NCI-H2107 (cell line): ENCODE measurements at places on chromosomes 13 and 19.

GRCh38 chr19:42032431-42032830 lies 37.6 kb downstream of the GRIK5 start:
- DNase-seq: peak; percentile 83

- DNase-seq: no peak
Observed at GRCh38 chr13:111927181-111927540, 139.8 kb upstream of the SOX1 start.

DNA sequence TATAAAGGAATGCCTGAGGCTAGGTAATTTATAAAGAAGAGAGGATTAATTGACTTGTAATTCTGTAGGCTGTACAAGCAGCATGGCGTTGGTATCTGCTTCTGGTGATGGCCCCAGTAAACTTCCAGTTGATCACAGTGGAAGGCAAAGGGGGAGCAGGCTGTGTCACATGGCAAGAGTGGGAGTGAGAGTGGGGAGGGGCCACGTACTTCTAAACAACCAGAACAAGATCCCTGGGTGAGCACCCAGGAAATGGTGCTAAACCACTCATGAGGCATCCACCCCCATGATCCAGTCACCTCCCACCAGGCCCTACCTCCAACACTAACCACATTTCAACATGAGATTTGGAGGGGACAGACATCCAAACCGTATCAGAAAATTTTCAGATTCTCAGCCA lies 3.0 kb upstream of the RNF113B start:
- DNase-seq: no peak

GRCh38 chr13:47232516-47232915 lies 335.7 kb upstream of the HTR2A start:
- no peak for DNase-seq

DNA sequence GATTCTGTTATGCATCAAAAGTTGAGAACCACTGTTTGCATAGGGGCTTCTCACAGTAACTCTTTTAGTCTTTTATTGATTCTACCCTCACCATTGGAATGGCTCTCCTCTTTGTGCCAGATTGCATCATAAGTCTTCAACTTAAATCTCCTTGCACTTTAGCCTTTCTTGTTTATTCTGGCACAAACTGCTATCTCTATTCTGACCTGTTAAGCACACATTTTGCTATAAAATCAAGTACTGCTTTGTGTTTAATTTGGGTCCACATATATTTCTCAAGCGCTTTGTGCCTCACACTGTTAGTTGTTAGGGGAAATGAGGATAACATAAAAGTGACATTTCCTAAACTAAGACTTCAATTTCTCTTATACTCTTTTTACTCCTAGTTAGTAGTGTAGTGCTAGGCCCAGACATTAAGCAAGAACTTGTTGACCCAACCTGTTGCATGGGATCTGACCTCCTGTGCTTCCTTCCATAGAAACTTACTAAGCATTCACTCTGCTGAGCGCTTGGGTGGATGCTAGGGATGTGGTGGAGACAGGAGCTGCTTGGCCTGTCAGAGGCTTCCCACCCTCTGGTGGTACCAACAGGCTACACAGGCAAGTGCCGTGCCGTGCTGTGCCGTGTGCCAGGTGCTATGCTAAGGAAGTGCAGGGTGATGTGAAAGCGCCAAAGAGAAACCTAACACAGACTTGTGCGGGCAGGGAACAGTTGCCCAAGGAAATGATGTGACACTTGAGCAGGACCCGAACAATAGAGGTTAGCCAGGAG lies 1.2 kb downstream of the UTP14C start:
- DNase-seq: no peak

DNA sequence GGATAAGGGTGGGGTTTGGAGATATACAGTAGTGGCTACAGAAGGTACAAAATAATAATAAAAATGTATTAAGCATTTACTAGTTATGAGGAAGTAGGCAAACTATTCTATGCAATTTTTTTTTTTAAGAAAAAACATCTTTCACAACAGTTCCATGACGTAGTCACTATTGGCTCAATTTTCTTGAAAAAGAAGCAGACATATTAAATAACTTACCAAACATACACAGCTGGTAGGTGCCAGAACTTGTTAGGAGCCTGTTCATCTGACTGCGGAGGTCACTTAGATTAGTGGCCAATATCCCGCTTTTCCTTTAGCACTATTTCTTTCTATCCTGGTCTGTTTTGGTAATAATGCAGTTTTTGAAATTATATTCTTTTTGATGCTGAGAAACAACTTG lies 593.5 kb downstream of the KCTD12 start:
- no peak for DNase-seq

- DNase-seq: no peak
Observed at GRCh38 chr19:8601796-8602195, 8.7 kb downstream of the ADAMTS10 start.

- peak; percentile 62 for DNase-seq
Observed at GRCh38 chr19:1252821-1253513, 4.6 kb downstream of the MIDN start.

GRCh38 chr13:26061947-26062346 lies 10.1 kb upstream of the SHISA2 start:
- DNase-seq: no peak

GRCh38 chr13:110411688-110412059 lies 104.6 kb downstream of the COL4A2 start:
- DNase-seq: no peak

- DNase-seq: no peak
Observed at GRCh38 chr19:1826557-1827521, 14.8 kb upstream of the ATP8B3 start.

GRCh38 chr19:57202160-57202559 lies 10.9 kb downstream of the ZNF264 start:
- DNase-seq: no peak

- DNase-seq: no peak
Observed at GRCh38 chr13:100951016-100951415, 276.4 kb upstream of the TMTC4 start.

DNA sequence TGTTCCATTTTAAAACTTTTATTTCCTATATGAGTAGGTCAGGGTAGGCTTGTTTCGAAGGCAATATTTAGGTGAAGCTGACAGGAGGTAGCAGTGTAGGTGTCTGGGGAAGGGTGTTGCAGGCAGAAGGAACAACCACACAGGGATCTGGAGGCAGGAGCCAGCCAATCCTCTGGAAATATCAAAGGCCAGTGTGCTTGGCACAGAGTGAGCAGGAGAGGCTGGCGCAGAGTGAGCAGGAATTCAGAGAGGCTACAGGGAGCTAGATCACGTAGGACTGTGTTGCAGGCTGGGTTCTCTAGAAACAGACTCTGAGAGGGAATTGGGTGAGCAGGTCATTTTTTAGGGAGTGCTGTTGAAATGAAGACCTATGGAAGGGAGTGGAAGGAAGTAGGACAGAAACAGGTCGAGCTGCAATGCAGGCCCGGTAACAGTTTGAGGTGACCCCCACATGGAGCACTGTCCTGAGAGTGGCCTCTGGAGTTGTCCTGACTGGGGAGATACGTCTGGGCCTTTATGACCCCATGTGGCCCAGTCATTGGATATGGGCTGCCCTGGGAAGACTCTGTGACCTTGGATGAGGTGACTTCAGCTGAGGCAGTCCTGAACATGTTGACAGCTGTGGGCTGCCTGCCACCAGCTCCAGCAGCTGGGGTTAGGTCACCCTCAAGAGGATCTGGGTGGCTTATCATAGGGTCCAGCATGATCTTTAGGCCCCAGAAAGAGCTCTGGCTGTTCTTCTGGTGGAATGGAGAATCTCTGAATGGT lies 51.7 kb downstream of the ERCC5 start:
- DNase-seq: no peak

DNA sequence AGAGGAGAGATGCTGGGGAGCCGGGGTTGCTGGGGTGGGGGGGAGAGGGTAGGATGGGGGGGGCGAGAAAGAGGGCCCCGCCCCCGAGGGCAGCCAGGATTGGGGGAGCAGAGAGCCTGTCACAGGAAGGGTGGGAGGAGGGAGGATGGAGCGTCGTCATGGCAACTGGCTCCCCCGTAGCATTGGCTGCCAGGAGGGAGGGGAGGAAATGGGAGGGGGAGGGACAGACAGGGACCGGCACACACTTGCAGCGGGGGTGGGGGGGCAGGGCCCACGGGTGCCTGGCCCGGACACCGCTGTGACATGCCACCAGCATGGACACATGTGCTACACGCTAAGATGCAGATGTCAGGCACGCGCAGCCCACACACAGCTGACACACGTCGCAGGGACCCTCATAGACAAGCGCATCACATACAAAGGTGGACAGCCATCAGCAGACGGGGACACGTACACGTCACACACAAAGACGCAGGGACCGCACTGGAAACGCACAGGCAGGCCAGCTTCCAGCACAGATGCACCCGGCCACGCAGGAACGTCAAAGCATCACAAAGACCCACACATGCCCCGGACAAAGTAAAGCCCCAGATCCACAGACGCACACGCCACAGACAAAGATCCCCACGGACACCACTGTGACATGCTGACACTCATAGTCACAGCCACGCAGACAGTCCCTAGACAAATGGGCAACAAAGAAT lies at the start of gene LMTK3:
TSS of gene LMTK3 (minus strand) at position 36 of the 704 bp plus-strand sequence. CDS start 259 bp downstream, outside the sequence.
- no peak for DNase-seq

- no peak for DNase-seq
Observed at GRCh38 chr19:50975766-50976165, 6.4 kb upstream of the KLK6 start.

DNA sequence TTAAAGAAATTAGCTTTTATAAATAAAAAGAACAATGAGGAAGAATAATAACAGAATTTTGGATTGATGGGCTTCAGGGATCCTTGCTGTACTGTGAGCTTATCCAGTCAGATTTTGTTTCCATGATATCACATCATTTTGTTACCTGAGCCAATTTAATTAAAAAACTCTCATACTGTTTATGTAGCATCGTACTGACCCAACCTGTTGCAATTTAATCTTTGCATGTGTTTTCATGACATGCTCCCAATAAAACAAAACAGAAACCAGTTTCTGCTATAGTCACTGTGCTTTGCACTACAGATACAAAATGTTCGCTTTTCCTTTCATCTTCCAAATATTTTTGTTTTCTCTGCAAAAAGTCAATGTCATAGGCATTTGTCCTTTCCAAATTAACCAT lies 109.7 kb upstream of the RNF113B start:
- no peak for DNase-seq

- DNase-seq: no peak
Observed at GRCh38 chr13:96089749-96090239, at the start of gene HS6ST3. Gene HS6ST3 (plus strand): TSS chr13:96090107.

GRCh38 chr13:111211789-111212516 lies 96.8 kb downstream of the ARHGEF7 start:
- no peak for DNase-seq

GRCh38 chr19:39517432-39517831 lies 2.5 kb downstream of the SELENOV start:
- no peak for DNase-seq

- DNase-seq: no peak
Observed at GRCh38 chr19:32406161-32407003, 812 bp downstream of the DPY19L3 start.

- no peak for DNase-seq
Observed at GRCh38 chr19:39746836-39747529, 9.2 kb upstream of the CLC start.

- DNase-seq: no peak
Observed at GRCh38 chr13:30796132-30796572, 60.8 kb downstream of the ALOX5AP start.

- no peak for DNase-seq
Observed at GRCh38 chr19:42613666-42614065, 18.9 kb upstream of the CEACAM8 start.

GRCh38 chr19:31940396-31940795 lies 405.0 kb upstream of the ZNF507 start:
- DNase-seq: no peak

- no peak for DNase-seq
Observed at GRCh38 chr13:108787700-108788414, 158.4 kb downstream of the MYO16 start.

GRCh38 chr13:111923991-111924677 lies 142.8 kb upstream of the SOX1 start:
- no peak for DNase-seq

DNA sequence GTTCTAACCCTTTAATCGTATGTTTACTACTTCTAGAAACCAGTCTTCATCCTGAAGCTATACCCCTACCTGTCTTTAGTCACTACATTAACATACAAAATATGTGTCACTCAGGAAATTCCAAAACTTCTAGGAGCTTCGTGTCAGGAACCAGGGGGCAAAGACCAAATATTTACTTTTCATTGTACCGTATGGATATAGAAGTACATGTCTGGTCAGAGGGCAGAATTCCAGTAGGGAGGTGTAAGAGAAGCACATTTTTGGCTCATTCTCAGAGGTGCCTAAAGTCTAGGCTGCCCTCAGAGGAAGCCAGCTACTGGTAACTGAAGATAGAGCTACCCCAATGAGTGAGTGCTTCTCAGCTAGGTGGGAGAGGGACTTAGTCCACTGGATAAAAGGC lies 320.7 kb downstream of the DIAPH3 start:
- no peak for DNase-seq

DNA sequence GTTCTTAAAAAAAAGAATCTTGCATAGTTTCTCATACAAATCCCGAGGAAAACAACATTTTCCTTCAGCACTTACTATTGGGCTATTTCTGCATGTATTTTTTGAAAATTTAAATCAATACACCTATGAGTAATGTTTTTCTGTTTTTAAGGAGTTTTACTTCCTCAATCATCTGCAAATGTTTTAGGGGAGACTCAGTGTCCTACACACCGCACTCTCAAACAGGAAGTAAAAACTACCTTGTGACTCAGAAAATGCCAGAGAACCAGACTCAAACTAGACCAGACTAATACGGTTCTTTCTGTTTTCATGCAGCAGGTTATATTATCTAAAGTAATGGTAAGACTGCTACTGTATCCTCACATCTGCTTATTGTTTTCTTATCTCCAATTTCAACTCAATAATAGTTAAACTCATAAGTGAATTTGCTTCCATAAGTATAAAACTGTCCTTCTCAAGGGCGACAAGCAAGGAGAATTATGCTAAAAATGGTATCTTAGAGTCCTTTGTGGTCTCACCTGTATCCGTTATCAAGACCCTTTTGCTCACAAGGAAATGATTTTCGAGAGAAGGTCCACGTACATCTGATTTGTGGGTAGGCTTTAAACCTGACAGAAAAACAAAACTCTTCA lies 52.5 kb downstream of the FLT3 start:
- no peak for DNase-seq

- DNase-seq: no peak
Observed at GRCh38 chr13:91470084-91470621, 71.7 kb downstream of the GPC5 start.

GRCh38 chr19:49271080-49271753 lies 53.8 kb downstream of the SLC6A16 start:
- DNase-seq: no peak

DNA sequence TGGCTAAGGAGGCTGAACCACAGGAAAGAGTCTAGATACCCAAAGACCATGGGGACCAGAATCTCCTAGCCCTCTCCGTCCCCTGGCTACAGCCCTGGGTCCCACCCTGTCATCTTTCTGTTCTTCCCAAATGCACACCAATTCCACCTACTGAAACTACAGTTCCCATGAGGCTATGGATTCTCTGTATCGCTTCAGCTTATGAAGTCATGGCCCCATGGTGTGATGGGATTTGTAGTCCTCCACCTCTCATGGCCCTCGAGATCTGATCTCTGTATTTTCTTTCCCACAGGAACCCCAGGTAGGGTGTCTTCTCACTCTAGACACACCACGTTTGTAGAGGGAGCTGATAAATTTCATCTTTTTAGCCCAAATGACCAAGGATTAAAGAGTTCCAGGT lies 11.8 kb downstream of the PTPRH start:
- DNase-seq: no peak

- DNase-seq: peak; percentile 41
Observed at GRCh38 chr13:35675651-35676050, 199.2 kb upstream of the MAB21L1 start.

GRCh38 chr19:3770136-3770999 lies 1.7 kb downstream of the RAX2 start:
- no peak for DNase-seq

GRCh38 chr13:37701306-37701705 lies 102.7 kb upstream of the POSTN start:
- DNase-seq: no peak

GRCh38 chr13:25872481-25873241 lies 179.2 kb downstream of the SHISA2 start:
- no peak for DNase-seq
